Stimulated activated CD8-positive, alpha-beta memory T cell treated with anti-CD3 and anti-CD28 coated beads, Interleukin-15, amount 100 ng/mL, for 1 hour (primary cell): ENCODE measurements at places on chromosomes 16 and 17.

- DNase-seq: no peak
Observed at GRCh38 chr16:86671486-86672178, 93.3 kb downstream of the FOXL1 start.

DNA sequence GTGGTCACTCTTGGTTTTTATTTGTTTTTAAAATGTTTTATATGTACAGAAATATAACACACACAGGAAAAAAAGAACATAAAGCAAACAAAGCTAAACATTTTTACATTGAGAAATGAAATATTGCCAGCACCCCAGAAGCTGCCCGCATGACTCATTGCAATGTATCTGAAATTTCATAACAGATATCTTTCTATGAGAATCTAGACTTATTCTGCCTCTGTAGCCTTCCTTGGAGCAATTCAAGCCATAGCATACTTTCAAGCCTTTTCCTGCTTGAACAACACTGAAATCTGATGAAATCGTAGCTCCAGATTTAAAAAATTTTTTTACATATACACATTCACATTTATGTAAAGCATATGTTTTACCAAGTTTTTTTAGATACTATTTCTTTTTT, 86.9 kb downstream of the RBBP6 start:
- no peak for DNase-seq

GRCh38 chr17:82898976-82899514, 59.2 kb upstream of the ZNF750 start:
- no peak for DNase-seq

- DNase-seq: no peak
Observed at GRCh38 chr17:12528036-12528435, 137.7 kb upstream of the MYOCD start.

- no peak for DNase-seq
Observed at GRCh38 chr16:24049113-24049512, 207.0 kb upstream of the CACNG3 start.

- DNase-seq: no peak
Observed at GRCh38 chr17:76747716-76748363, 9.9 kb downstream of the MFSD11 start.

DNA sequence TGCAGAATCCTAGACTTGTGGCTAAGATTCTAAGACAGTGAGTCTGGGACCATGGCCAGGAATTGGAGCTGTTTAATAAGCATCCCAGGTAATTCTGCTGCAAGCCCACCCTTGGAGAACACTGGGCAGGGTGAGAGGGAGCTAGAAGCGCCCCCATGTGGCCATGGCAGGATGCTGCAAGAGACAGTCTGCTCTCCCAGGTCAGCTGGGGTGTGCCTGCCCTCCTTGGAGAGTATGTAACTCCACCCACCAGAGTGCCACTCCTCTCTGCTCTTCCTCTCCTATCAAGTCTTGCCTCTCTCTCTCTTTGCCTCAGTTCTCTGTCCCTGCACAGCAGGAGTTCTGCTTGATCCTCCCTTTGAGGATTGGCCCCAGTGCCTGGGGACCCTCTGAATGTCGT, 14.9 kb downstream of the RCVRN start:
- no peak for DNase-seq

DNA sequence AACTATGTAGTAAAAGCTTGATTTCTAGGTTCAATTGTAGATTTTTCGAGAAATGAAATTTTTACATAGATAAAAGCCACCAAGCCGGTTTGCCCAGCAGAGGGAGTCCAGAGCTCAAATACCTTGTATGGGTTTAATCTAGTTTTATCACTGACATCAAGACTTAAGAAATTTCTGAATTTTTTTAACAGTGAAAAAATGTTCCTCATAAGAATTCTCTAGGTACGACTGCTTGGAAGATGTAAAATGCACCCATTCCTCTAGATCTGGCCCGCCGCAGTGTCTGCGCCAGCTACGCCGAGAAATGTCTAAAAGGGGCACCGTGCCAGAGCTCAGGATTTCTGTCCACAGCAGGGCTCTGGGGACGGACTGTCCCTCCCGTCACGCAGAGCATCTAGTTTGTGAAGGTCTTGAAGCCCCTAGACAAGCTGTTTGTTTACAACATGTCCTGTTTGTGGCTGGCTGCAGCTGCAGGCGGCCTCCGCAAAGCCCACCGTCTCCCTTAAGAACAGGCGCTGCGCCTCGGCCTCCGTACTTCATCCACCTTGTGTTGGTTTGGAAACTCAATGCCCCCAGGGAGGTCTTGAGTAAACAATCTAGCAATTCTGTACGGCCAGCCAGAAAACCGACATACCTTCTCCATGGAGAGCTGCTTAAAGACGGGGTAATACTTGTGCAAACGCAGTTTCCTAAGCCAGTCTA, 24.8 kb downstream of the MAP1LC3B start:
- no peak for DNase-seq

- peak; percentile 94 for DNase-seq
Observed at GRCh38 chr16:46689365-46690280, at the start of gene ORC6. Gene ORC6, plus strand, starts transcription at chr16:46689659. Its CDS starts 47 bp downstream, at chr16:46689706.

DNA sequence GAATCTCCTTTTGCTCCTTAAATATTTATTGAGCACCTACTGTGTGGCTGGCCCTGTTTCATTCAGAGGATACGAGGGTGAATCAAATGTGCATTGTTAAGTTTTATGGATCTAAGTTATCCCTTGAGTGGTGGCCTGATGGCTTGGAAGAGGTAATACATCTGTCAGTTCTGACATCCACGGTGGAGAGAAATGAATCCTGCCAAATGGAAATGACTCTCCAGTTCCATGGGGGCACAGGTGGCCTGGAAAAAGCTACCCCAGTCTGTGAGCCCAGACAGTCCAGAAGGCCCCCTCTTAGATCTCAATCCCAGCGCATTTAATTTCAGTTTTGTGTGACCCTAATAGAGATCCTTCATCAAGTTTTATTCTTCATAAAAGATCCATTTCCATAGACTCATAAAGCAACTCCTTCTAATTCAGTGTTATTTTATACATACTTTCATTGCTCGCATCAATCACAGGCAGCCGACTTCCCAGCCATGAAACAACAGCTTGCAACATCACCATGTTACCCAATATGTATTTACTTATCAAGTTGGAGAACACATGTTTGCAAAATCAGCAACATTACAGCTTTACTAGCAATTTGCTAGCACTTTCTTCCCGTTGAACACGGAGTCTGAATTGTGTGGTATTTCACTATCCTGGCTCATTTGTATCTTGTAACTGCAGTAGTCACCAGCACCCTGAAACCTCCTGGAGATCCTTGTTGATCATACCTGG, 334.8 kb upstream of the HSBP1 start:
- DNase-seq: no peak

GRCh38 chr16:49644145-49644463, 211.8 kb downstream of the ZNF423 start:
- DNase-seq: no peak

DNA sequence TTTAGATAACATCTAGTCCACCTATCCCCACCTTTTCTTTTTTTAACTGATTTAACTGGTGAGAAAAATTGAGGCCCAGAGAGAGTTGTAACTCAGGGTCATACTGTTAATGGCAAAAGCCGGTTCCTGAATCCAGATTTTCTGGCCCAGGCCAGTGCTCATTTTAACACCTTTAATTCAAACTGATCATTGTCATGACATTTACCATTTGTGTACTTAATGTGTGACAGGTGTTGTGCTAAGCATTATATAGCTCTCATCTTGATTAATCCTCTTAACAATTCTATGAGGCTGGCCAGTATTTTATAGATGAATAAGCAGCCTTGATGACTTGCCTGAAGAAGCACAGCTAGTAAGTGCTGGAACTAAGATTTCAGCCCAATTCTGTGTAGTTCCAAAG, 14.4 kb downstream of the RHOT1 start:
- DNase-seq: no peak

DNA sequence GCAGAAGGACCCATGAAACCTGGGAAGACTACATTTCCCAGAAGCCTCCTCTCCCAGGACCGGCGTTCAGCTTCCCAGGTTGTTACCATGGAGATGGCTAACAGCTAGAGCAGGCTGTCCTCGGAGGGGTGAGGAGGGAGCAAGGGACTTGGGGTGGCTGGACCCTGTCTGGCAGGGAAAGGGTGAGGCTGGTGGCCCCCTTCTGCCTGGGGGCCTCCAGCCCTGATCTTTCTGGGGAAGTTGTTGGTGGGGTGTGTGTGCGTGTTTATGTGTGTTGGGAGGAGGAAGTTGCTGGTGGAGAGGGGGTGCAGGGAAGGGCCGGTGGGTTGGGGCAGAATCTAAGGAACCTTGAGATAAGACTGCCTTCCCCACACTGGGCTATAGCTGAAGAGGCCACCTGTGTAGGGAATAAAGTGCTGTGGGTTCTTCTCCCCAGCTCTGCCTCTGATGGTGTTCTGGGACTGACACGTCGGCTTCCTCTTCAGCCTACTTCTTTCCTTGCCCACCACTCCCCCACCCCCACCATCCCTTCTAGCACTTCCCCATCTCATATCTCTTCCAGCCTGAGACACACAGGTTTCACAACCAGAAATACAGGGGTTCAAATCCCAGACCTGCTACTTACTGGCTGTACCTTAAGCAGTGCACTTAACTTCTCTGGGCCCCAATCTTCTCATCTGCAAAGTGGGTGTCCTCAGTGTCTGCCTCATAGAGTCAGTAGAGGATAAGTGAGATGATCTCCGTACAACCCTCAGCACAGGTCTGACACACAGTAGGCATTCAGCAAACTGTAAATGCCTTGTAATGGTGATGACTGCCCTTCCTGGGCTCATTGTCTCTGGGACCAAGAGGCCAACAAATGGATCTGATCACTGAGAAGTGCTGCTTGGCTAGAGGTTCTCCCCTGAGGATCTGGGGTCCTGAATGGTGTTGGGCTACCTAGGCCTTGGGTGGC, at the start of gene DRC7:
Gene DRC7 (plus strand): TSS at position 82 of the 955 bp plus-strand sequence. CDS start 3,144 bp downstream, outside the sequence.
- no peak for DNase-seq

GRCh38 chr17:13140750-13141149, 122.9 kb upstream of the ELAC2 start:
- no peak for DNase-seq

GRCh38 chr17:3761036-3761917, 37.6 kb downstream of the HASPIN start:
- no peak for DNase-seq

DNA sequence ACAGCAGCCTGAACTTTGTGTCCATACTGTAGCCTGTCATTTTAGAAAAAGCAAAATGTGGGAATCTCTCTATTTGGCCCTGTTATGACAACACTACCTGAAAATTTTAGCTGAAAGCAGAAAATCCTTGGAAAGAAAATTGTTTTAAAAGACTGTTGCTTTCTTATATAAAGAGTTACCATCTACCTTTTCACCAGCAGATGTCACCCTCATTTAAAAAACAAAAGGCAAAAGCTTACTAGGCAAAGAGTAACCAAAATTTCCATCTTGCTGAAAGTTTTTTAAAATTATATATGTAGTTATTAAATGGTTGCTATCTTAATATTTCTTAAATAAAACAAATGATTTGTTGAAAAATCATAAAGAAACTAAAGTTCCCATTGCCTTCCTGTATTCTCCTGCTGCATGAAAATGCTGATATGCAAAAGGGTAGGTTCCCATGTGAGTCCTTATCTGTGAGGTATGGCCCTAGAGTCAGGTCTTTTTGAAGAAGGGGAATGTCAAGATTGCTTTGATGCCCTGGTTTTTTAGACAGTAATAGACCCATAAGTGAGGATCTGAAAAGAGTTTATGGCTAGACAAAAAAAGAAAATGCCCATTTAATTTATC, 61.0 kb downstream of the TNRC6C start:
- no peak for DNase-seq

GRCh38 chr17:2940352-2940751, 123.1 kb downstream of the OR1D5 start:
- no peak for DNase-seq

DNA sequence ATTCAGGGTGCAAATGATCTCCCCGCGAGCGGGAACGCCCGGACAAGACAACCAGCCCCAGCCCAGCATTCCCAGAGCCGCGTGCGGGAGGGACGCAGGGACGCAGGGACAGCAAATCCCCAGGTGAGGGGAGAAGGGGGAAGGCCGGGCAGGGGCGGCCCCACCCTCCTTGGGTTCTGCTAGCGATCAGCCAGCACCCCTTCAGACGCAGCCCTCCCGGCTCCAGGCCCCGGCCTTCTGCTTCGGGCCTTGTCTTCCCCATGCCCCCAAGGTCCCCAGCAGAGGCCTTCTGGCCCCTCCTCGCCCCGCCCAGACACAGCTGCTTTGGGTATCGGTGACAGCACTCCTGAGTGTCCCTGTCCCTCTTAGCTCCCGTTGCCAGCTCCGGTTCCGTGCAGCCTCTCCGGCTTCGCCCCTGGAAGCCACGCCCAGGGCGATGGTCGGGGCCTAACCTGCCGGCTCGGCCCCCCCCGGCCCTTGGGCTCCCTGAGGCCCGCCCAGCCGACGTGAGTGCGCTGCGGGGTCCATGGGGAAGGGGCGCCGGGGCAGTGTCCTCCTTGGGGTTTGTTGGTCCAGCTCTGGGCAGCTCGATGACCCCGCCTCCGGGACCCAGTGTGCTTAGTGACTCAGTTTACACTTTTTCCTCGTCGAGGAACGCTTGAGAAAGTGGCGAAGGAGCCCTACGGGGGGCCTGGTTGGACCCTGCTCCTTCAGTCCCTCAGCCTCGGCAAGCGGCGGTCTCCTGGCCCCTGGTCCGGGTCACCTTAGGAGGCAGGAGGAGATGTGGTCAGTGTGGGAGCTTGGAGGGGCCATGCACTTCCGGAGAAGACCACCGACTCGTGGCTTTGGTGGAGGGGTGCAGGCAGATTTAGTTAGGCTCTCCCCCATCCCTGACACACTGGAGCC, 50.5 kb upstream of the AMZ2 start:
- no peak for DNase-seq

- no peak for DNase-seq
Observed at GRCh38 chr17:11853321-11854151, 143.7 kb downstream of the ZNF18 start.

DNA sequence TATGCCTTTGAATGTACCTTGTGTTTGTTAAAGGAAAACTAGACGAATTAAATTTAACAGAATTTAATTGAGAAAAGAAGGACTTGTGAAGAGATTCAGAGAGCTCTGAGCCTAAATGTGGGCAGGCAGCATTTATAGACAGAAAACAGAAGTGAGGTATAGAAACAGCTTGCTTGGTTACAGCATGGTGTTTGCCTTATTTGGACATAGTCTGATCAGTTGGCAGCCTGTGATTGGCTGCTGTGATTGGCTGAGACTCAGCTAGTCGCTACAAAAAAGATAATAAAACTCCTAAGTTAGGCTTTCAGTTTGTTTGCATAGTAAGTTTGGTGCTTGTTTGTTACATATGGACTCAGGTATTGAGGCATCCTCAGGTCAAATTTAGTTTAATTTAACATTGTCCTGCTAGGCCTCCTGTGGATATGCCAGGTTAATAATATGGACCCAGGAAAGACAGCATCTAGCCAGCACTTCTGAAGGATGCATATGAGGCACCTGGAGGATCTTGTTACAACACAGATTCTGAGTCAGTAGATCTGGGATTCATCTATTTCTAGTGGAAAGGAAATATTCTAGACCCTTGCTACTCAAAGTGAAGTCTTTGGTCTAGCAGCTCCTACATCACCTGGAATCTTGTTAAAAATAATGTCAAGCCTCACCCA, 43.4 kb downstream of the SLFN5 start:
- no peak for DNase-seq
